ENCODE measurements at places on chromosomes 7 and 10.

GRCh38 chr10:123529146-123529760, 136.9 kb upstream of the GPR26 start:
- DNase-seq, result no peak

DNA sequence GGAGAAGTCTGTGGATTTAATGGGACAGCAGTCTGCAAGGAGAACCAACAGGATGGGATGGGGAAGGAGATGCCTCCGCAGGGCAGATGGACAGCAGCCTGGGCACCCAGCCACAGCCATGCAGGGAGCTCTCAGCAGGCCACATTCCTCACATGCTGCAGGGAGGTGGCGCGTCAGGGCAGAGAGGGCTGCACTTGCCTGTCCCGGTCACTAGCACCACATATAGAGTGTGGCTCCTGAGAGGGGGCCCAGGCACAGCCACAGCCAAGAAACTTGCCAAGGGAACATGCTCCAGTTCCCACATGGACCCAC, 86.8 kb upstream of the ZMIZ1 start:
- no peak for DNase-seq

DNA sequence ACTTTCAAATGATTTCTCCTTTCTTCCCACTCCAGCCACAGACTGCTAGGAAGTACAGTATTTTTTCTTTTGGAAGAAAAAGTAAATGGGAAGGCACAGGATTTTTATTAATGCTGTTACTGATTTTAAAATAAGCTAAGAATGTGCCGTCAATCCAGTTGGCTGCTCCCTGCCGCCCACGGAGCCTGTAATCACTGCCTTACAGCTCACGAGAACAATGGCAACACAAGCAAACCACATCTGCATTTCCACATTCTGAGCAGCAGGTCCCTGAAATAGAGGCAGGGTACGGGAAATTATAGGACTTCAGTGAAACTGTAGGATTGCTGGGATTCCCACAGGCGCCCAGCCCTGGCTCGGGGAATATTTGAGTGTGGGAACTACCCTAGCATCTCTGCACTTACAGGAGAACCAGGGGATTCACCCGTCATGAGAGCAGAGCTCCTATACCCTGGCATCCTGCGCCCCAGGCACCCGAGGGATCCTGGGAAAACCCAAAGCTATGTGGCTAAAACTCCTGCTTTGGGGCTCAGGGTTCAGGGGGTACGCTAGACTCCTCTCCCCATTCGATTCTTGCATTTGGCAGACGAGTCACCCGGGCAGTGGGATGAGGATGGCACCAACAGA, 72.9 kb upstream of the TNS3 start:
- no peak for DNase-seq

DNA sequence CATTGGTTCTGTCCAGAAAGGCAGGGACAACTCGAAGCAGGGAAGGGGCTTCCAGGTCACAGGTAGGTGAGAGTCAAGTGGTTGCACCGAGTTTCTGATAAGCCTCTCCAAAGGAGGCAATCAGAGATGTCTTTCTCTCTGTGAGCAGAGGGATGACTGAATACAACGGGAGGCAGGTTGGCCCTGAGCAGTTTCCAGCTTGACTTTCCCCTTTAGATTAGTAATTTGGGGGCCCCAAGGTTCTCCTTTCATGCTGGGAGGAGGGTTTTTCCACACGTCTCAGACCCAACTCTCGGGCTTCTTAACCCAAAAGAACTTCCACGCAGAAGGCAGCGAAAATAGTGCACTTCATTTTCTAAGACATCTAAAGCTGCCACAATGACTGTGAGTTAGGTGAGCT, 189.6 kb downstream of the MGMT start:
- no peak for DNase-seq

GRCh38 chr10:86363833-86364490, 2.6 kb downstream of the GRID1 start:
- no peak for DNase-seq

DNA sequence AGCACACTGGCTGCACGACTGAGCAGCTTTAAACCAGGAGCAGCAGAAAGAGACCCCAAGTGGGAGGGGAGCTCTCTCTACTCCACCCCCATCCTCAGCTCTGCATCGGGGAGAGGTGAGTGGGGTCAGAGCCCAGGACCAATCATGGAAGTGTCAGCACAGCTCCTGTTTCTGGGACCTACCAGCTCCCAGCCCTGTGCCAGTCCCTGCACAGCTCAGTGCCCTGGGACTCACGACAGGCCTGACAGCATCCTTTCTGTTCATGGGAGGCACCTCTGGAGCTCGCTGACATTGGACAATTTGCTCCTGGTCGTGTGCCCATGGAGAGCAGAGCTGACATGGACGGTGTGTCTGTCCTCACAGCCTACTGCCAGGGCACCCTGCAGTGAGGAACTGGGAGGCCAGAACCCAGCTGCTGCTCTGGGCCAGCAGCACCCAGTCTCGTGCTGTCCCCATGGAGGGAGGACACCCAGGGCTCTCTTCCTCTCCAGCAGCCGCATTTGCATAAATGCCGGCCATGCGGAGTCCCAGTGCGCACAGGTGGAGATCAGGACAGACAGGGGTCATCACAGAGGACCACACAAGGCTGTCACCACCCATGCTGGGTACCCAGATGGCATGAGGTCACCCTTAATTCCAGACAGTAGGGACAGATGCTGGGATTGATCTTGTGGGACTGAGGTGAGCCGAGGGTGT, 45.9 kb upstream of the MSMB start:
- DNase-seq, result peak; percentile 54

GRCh38 chr7:92621026-92621540, 30.9 kb upstream of the FAM133B start:
- DNase-seq, result peak; percentile 90

- DNase-seq, result no peak
Measured at GRCh38 chr7:123535517-123535916, 1.1 kb upstream of the IQUB start.

DNA sequence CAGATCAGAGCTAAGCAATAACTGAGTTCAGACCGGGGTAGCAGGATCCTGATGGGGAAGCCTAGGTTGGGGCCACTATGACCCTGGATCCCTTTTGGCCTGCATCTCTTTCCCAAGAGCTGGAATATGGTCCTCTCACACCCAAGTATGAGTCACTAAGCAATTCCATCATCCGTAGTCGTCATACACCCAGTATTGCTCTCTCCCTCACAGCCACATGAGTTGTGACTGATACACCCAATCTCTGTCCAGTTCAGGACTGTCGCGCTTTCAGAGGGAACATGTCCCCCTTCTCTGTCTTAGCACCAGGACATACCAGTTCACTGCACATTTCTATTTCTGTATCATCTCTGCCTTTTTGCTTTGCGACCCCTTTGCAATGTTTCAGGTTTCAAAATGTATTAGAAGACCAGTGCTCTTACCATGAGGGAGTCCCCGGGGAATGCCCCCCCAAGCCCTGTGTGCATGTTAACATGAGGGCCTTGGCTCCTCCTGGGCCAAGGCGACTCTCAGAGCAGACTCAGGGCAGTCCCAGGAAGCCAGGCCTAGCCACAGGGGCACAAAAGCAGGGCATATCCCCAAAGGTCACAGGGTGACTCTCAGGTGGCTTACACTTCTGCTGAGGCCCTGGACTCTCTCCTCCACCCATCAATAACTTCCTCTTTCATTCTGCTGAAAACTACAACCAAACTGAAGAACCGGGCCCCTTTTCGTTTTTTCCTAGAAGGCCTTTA, 75.3 kb upstream of the SAMD8 start:
- no peak for DNase-seq

GRCh38 chr7:143380646-143381426, at the start of gene ZYX:
TSS of gene ZYX (plus strand) at chr7:143381345. CDS start at chr7:143381572, 227 bp downstream.
- DNase-seq, result peak; percentile 88

GRCh38 chr7:35700865-35701264, 5.9 kb upstream of the HERPUD2 start:
- no peak for DNase-seq

- no peak for DNase-seq
Measured at GRCh38 chr10:12389154-12389734, 39.9 kb downstream of the CAMK1D start.

DNA sequence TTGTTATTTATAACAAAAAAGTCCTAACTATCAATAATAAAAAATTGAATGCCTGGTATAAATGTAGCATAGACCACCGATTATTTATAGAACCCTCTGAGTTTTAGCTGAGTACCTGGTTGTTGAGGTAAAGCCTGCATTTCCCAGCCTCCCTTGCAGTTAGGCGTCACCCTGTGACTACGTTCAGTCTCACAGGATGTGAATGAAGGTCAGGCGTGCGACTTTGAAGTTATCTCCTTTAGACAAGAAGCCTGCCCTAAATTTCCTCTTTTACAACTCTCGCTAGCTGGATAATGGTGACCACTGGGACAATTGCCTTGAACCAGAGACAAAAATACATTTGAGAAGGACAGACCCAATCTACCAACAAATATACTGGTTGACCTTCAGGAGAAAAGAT, 67.5 kb upstream of the TES start:
- no peak for DNase-seq

DNA sequence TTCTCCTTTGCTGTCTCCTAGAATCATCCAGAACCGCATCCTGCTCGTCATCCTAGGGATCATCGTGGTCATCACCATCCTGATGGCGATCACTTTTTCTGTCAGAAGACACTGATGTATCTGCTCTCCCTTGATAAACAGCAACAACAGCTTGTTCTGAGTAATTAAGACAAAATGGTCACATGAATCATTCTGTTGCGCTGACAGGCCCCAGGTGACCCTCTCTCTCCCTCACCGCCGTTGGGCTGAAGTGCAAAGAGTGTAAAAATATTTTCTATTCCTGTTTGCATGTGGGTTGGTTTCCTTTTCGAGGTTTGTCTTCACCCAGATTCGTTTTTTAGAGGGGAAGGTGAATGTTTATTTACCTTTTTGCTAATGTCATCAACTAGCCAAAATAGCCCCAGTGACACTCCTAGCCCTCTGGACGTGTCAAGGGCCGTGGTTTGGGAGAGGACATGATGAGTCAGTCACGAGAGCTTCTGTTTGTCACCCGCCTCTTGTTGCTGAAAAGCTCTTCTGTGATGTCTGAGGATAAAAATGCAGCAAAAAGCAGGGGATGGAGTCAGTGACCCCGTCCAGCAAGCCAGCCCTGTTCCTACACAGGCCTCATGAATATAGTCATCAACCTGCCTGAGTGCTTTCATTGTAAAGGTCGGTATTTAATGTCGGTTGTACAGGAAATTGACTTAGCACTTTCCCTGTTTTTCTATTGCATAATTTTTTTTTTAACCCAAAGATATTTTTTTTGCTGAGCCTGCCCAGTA, 134.6 kb upstream of the TCF7L2 start:
- no peak for DNase-seq

DNA sequence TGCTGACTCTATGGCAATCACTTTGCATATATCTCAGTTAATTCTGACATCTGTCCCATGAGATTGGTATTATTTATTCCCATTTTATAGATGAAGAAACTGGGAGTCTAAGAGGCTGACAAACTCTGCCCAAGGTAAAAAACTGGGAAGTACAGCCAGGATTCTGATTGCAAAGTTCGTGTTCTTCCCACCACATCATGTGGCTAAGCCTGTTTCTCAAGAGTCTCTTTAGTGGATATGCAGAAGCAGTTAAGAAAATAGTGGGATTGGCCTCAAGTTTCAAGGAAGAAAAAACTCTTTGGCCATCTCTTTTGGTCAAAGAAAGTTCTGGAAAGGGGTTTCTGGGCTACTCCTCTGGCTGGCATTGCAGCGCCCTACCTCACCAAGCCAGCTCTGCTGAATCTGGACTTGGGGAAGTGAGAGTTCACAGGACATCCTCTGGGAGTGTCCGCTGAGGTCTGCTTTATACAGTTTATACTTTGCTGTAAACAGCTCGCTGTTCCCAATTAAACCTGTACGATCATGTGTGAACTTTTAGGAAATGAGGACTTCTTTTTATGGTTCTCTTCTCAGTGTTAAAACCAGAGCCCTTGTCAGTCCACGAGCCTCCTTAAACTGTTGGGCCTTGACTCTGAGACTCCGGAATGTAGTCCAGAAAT, 12.2 kb upstream of the BMPR1A start:
- no peak for DNase-seq

DNA sequence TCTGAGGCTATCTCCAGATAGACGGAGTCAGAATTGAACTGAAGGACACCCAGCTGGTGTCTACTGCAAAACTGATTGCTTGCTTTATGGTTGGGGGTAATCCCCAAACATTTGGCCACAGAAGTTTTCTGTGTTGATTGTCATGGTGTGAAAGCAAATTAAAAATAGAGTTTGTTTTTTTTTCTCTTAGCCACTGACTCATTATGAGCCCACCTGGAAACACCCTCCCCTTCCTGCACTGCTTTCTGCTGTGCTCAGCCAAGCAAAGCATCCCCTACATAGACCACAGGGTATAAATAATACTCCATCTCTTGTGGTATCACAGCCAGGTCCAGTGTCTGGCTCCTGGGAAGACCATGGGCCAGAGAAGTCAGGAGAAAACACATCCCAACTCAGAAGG, 6.5 kb upstream of the VWC2 start:
- DNase-seq, result no peak

- no peak for DNase-seq
Measured at GRCh38 chr10:92868557-92868956, 20.2 kb downstream of the EXOC6 start.

DNA sequence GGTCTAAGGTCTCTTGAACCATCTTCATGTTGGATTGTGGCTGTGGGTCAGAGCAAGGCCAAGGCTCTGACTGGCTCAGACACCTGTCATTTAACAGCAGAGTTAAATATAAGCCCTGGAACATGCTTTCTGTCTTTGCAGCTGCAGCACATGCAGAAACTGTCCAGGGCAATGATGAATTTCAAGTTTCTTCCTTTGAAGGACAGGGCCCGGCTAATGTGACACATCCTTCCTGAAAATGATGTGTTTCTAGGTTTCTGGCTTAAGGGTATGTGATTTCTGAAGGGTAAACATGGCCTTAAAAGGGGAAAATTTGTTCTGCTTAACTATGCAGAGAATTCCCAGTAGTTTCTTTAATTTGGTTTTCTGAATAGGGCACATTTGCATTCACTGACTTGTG, 34.0 kb upstream of the SLC35B4 start:
- no peak for DNase-seq

GRCh38 chr10:3271354-3272115, 99.0 kb upstream of the PITRM1 start:
- DNase-seq, result no peak

DNA sequence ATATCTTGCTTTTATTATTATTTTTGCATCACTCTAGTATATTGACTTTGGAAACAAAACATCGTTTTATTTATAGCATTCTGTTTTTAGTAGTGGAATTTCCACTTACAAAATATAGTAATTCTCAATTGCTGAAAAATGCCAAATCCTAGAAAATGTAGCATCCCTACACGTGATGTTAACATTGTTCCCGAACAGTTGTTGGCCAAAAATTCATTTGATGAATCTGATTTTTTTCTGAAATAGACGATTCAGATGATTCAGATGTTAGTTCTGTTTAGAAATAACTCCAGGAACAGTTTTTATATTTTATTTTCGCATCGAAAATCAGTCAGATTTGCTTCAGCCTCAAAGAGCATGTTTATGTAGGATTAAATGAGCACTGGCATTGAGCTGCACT, 122.4 kb downstream of the GFRA1 start:
- no peak for DNase-seq

DNA sequence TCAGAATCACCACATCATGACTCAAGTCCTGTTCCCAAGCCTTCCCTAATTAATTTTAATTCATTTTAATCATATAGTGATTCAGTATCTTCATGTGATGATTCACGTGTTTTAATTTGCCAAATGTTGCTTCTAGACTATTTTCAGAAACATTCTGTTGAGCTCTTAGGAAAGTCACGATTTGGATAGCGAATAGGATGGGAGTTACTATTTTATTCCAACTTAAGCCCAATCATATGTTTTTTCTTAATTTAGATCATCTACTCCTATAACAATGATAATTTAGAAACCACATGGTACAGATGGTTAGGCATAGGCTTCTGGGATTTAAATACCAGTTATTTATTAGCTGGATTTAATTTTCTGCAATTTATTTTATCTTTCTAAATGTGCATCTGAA, 49.1 kb downstream of the RAPGEF5 start:
- DNase-seq, result no peak
